RWPE1 (cell line): ENCODE measurements at places on chromosomes 3 and 15.

DNA sequence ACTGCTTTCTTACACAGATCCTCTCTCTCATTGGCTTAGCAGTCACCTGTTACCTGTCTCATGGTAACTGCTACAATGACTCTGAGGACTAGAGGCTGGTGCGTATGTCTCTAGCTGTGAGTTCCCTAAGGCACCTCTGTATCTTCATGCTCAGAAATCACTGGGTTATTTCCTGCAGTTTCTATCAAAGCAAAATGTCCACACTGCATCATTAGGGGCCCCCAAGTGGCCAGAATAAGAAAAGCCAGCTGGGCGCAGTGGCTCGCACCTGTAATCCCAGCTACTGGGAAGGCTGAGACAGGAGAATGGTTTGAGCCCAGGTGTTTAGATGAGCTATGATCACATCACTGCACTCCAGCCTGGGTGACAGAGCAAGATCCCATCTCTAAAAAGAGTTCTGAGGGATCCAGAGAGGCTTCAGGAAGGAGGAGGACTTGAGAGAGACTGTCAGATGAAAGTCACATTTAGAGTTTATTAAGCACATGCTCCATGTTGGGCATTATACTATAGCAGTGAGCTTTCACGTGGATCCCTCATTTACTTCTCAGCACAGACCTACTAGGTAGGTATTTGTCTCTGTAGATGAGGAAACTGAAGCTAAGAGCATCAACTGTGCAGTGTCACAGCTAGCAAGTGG, 2.3 kb upstream of the VPS18 start:
- DNase-seq: peak; percentile 59

GRCh38 chr15:63135804-63136203, 14.1 kb downstream of the LACTB start:
- peak; percentile 64 for DNase-seq

DNA sequence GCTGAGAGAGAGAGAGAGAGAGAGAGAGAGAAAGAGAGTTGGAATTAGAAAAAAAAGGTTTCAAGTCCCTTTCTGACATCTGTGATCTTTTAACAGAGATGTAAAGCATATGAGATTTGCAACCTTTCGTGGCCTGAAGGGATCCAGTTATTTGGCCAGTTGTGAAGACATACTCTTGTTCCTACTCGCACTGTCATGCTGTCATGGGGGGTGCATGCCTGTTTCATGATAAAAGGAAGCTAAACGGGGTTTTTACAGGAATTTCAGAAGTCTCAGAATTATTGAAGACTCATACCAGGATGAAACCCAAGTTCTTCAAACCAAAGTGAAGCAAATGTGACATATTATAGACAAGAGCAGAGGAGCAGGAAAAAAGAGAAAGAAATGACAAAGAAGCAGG, 342.0 kb downstream of the RORA start:
- DNase-seq: no peak

- DNase-seq: peak; percentile 91
Observed at GRCh38 chr3:23685541-23686258, 120.1 kb upstream of the UBE2E1 start.

DNA sequence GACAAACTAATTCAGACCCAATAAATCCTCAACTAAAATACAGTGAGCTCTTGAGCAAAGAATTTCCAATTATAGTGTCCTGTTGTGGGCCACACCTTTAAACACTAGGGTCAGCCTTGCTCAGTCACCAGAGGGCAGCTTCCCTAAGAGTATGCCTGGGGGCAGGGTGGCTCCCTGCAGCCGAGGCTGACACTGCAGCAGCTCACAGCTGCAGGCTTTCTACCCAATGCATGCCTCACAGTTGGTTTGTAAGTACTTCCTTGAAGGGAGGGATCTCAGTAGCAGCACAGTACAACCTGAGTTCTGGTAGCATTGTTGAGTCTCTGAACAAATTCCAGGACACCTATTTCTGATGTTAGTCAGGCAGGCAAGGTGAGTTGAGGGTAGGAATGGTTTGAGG, 335.6 kb downstream of the TUSC7 start:
- DNase-seq: no peak

- DNase-seq: peak; percentile 13
Observed at GRCh38 chr3:161672478-161672877, 175.9 kb downstream of the OTOL1 start.

DNA sequence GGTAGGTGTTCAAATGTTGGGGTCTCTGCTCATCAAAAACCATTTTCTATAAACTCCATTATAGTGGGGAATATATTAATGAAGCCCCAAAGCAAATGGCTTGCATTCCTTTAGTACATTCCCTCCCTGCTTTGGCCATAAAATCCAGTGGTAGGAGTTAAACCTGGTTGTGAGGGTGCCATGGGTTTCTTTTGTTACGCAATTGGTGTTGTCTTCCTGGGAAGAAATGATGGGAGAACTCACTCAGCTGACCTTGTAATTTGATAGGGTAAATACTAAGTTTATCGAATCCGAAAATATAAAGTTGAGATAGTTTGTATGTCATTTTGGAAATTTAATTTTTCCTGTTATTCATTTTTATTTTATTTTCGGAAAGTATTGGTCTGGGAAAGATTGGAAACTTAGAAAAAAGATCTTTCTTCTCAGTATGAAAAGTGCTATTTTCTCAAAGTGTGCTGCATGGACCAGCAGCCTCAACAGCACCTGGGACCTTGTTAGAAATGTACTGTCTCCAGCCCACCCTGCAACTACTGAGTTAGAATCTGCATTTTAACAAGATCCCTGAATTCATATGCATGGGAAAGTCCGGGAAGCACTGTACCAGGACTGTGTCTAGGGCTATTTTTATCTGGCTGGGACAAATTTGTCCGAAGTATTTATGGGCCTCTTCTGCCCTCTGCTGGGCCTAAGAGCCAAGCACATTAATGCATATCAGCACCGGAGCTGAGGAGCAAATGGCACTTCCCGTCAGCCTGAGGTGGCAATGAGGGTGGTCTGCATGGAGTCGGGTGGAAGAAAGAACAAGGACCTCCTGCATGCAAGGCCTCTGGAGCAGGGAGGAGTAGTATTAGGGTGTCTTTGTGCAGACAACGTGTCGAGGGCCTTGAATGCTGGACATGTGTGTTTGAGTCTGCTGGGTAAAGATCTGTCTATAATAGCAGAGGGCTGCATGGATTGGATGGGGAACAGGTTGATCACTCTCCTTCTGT, 54.7 kb downstream of the FAM81A start:
- peak; percentile 66 for DNase-seq
